ENCODE measurements at places on chromosomes 7 and 10. TPM values are rescaled to one million over a fixed set of nuclear protein-coding genes. Genes with fewer than 3 reads are reported as not detected.

DNA sequence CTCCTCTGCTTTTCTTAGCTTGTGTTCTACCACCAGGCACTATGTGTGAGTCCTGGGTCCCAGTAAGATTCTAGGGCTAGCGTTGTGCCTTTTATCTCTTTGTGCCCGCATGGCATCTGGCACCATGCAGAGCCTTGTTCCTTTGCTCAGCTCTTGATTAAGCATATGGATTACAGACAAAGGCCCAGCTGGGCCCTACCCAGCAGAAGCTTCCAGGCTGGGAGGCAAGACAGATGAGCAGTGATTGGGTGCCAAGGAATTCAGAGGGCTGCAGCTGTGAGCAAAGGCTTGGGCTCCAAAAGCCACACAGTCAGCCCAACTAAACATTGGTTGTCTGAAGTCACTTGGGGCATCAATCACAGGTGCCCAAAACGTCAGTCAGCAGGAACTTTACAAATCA is 2.0 kb downstream of the ACSM6 start:
- peak; percentile 35 for DNase-seq

DNA sequence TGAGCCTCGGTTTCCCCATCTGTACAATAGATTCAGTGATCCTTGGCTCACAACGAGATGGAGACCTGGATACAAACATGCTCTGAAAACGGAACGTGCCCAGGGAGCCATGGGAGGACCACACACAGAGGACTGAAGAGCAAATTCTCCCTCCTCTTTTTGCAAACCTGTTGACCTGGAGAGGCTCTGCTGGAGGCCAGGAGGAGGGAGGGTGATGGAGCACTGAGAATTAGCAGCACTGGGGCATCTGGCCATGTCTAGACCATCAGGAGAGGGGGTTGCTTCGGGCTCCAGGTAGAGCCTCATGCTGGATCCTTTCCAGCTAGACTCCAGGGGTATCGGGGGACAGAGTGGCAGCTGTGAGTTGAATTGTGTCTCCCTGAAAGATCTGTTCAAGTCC is 97.4 kb upstream of the GPR26 start:
- peak; percentile 21 for DNase-seq

Gene FLNC
- total RNA-seq: 26.9 TPM

Gene WEE2
- not detected for total RNA-seq

GRCh38 chr7:47180516-47180826 is 401.4 kb downstream of the TNS3 start:
- no peak for DNase-seq

Gene UCMA
- not detected for total RNA-seq

DNA sequence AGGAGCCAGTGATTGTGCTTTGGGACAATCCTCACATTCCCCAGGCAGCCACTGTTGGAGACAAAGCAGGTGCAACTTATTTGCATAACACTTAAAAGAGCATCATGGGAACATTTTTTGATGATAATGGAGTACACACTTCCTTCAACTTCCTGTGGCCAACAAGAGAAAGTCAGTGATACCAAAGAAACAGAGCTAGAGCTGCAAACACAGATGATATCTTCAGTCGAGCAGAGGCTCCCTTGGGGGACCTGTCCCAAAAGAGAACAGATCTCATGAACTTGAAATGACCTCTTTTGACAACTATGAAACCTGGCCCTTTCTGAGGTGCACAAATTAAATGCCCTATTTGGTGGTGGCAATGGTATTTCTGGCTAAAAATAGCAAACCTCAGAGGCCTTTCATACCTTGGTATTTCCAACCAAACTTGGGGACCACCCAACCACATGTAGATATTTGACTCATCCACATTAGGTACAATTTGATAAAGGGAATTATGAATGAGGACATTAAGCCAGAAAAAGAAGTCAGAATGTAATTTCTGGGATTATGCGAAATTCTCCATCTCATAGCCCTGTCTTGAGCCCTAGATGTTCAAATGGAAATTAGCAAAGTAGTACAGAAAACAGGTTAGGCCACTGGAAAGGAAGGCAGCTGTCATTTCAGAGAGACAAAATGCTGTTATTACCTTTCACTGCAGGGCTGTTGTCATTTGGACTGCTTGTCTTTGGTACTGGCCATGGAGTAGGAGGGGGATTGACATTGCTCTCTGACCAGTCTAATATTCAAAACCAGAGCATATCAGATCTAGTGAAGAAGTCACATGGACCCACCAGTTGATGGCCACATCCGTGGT is 146.2 kb downstream of the ICA1 start:
- no peak for DNase-seq

GRCh38 chr10:99285881-99286280 is 43.3 kb upstream of the CNNM1 start:
- DNase-seq: no peak

DNA sequence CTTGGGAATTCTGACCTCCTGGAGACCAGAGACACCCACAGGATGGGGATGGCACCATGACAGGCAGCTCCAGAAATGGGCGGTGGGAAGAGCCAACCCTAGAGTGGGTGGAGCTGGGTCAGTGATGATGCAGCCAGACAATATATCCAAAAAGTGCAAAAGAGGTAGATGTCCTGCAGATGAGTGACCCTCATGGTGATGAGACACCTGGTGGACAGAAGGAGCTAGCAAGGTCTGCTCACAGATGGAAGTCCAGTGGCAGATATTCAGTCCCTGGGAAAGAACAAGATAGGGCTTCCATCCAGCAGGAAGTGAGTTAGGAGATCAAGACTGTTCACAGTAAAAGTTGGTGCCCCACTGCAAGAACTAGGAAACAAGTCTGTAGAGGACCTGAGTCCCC is 19.2 kb upstream of the GRB10 start:
- DNase-seq: peak; percentile 27

Gene SPDYE2
- not detected for total RNA-seq

Gene ATRNL1
- total RNA-seq: 35.1 TPM

Gene CTAGE15
- total RNA-seq: 0.28 TPM

DNA sequence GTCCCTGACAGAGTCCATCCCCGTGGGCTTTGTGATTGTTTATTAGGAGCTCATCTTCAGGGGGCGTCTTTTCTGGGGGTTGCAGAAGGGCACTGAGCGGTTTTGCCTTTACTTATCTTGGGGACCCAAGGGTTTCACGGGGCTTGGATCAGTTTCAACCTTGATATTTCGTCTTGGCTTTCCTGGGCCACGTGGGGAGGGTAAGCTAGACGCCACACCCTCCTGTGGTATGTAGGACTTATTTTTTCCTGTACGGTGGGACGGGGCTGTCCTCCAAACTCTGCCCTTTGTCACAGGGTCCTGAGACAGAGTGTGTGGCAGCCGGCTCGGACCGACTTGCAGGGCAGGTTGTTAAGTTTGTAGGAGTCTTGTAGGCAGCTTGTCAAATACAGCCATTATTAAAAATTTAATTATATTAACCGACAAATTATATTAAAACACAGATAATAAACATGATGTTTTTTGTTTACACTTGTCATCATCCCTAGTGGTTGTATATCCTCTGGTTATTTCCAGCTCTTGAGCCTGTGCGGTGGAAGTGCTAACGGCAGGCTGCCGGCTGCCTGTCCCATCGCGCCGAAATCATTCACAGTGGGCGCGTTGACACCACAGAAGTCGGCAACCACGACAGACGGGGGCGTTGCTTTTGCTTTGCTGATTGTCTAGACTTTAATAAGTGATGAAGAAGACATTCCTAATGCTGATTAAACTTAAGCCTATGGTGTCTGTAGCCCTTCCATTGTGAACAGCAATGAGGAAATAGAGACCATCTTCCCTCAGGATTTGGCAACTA is 193.2 kb downstream of the DNAJB6 start:
- DNase-seq: no peak

Gene PIK3AP1
- total RNA-seq: 1.2 TPM

DNA sequence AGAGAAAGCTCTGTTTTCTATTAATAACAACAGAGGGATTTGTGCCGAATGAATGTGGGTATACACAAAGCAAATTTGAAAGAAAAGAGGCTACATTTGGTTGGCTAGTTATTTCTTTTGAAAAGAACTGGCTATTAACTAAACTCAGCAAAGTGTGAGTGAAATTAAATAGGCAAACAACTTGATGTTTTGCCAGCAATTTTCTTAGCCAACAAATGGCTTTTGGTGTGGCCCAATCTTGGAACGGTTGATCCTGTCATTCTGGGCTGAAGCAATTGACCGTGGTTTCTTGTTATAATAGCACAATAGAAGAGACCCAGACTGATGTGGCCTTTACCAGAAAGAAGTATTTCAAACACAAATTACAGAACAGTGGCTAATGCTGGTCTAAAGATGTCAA is 898.6 kb downstream of the KCNMA1 start:
- no peak for DNase-seq

- DNase-seq: no peak
Observed at GRCh38 chr10:27611744-27612550, 107.8 kb downstream of the RAB18 start.

DNA sequence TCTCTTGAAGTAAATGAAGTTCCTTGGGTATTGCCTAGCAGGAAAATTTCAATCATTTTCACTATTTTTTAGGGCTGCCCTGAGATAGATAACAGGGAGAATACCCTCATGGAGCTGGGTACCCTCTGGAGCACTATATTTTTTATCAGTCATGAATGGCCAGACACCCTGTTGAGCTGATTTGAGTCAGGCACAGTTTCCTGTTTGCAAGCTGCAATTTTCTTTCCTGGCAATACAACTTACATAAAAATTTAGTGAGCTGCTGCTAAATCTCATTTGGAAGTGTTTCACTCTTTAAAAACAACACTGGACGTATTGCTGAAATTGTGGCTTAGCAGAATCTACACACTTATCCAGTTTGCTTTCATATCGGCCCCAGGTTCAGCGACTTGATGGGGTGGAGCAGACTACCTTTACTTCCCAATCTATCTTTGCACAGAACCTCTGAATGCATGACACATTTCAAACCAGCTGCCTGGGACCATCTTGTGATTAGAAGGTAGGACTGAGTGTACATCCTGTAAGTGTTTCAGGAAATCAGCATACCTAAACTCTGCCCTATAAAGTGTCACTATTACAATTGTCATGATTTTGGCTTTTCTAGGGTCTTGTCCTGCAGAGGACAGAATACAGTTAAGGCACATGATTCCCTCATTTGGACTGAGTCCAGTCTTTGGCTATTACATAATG is 125.7 kb upstream of the FAM3C start:
- no peak for DNase-seq

- no peak for DNase-seq
Observed at GRCh38 chr10:124249812-124250432, 156.5 kb upstream of the CHST15 start.

Gene WASHC2C
- total RNA-seq: 23.2 TPM

- DNase-seq: no peak
Observed at GRCh38 chr7:125926621-125927020, 997.0 kb upstream of the POT1 start.

DNA sequence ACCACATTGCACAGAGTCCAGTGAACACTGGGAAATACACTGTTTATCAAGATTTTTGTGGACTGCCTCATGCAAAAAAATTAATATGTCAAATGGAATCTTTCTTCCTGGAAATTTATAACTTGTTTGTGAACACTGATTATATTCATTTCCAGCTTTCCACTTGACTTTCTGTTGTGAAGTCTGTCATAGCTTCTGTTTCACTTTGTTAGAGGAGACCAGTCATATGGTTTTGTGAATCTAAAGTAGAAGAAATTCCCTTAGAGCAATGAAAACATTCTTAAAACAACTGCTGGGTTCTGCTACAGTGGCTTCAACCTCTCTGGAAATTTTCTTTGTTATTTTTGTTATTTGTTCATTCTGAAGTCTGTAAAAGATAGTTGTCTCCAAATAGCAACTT is 349.5 kb upstream of the NFE2L3 start:
- DNase-seq: no peak

- DNase-seq: peak; percentile 29
Observed at GRCh38 chr10:60733826-60734225, 44.5 kb upstream of the CDK1 start.

All from H7 (cell line).